ENCODE measurements at places on chromosomes 6 and 20. TPM values are rescaled to one million over a fixed set of nuclear protein-coding genes. Genes with fewer than 3 reads are reported as not detected.

HLA-DPA1 gene
- total RNA-seq, result 1.4 TPM

SIM1 gene
- total RNA-seq, result not detected

MARCKS gene
- total RNA-seq, result 337 TPM

GRCh38 chr6:86937219-86938079 is at the start of gene HTR1E:
Gene HTR1E, plus strand, starts transcription at chr6:86937528. Its CDS starts 77,807 bp downstream, at chr6:87015335.
- DNase-seq, result peak; percentile 68

- DNase-seq, result no peak
Measured at GRCh38 chr20:57438552-57438951, 47.4 kb downstream of the RBM38 start.

GRCh38 chr6:27065183-27065582 is 182.3 kb upstream of the PRSS16 start:
- DNase-seq, result no peak

DNA sequence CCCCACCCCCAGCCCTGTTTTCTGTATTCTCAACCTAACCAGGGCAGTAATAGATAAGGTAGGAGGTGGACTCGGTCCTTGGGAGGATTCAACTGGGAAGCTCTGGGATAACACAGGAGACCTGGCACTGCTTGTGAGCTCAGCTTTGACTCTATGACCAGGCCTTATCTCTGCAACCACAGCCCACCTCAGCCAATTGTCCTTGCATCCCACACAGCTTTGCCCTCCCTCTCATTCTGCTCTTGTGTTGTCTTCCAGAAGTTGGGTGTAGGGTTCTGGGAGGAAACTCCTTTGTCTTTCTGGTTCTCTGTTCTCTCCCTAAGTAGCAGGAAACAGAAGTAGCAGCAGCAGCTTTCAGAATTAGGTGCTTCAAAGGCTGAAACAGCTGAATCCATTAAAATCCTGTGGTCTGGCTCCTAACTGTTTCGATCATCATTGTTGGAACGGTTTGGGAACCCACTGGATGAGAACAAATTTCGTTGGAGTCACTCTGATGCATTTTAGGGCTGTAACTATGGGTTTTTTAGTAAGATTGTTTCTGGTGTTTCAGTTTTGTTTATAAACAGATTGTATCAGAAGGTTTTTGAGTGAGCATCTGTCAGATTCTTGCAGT is 32.4 kb upstream of the SNX9 start:
- no peak for DNase-seq

Measured in occipital lobe (tissue), 3 donors.